Head of caudate nucleus (tissue), 42 donors: ENCODE measurements at places on chromosomes 5 and 9.

DNA sequence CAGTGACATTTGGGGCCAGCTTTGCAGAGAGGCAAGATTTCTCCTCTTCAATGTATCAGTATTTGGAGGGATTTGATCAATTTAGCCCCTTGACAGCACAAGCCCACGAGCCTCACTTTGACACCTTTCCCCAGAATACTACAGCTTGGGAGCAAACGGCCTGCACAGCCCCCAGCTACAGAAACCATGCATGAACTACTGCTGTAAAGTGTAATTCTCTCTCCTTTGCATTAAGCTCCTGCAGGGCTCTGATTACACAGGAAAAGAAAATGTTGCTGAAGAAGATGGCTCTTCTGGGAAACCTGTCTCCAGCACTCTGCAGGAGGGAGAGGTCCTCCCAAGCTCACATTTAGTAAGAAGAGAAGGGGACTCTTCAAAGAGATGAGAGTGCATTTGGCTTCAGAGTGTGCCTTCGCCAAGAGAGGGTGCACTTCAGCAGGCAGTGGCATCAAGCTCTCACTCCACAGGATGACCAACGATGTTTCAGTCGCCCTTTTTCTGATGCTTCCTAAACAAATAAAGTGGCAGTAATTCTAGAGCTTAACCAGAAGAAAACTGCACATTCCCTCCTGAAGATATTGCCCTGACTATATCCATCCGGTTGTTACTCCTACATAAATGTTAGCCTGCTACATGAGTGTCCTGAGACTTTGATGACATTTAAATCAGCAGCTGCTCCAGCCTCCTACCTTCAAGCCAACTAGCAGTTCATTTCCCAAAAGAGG lies 272.2 kb downstream of the AUH start:
- peak; percentile 25 for DNase-seq

DNA sequence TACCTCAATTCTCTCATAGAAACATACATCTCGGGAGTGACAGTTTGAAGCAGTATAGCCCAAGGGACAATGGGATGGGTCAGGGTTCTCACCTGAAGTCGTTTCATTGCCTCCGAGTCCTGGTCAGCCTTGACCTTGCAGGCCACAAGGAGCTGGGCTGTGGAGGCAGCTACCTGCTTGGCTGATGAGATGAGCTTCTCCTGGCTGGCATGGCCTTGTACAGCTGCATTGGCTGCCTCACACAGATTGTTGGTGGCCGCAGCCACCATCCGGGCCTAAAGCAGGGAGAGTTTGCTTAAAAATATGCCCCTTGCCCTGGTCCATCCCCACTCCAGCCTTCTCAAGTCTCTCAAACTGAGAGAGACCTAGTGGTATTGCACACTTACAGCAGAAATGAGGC lies 8.5 kb upstream of the TPM2 start:
- no peak for DNase-seq

DNA sequence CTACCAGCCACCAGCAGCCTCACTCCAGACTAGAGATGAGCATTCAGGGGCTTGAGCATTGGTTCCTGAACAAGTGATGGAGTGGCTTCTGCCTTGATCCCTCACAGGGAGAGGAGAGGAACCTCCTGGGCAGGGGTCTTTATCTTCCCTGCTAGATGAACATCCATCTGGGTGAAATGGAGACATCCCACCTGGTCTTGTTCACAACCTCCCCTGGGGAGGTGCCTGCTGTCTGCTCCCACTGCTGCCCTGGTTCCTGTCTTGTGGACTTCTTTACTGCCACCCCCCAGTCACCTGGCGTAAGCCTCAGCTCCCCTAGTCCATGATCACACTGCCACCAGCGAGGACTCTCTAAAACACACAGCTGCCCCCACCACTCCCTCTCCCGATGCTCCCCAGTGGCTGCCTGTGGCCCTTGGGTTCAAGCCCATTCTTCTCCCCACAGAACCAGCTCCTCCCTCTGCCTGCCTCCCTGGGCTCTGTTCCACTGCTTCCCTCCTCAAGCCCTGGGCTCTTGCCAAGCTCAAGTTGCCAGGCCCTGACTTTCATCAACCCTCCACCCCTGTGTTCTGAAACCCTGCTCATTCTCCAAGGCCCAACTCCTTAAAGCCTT lies 51.5 kb downstream of the COL15A1 start:
- peak; percentile 49 for DNase-seq

DNA sequence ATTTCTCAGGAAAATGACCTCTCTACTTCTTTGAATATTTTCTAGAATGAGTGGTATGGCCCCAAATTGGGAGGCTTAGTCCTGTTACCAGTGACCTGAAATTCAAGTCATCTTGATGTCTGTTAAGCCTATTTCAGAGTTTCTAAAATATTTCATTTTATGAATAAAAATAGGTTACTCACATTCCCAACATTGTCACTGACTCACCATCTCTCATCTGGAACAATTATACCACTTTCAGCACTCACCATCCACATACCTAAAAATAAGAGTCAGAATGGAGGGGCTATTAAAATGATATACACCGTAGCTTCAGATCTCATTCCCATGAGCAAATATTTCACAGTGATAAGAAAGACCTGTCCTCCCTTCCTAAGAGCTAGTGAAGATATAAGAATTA lies 71.8 kb downstream of the KIAA1958 start:
- no peak for DNase-seq

DNA sequence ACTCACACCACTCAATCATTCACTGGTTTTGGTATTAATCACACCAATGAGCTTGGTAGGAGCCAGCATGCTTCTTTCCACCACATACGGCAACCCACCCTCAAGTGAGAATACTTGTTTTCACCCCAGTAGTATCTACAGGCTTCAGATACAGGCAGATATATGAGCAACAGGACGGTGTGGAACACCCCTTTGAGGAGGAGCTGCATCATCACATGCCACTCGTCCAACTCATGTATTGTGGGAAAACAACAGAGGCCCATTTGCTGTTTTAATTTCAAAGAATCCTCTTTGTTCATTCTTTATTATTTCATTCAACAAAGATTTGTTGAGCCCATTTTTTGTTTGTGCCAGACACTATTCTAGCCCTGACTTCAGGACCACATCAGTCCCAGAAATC lies 46.0 kb downstream of the RORB start:
- no peak for DNase-seq
